ENCODE measurements at places on chromosomes 7 and 10. TPM values are rescaled to one million over a fixed set of nuclear protein-coding genes. Genes with fewer than 3 reads are reported as not detected.

MYOF gene
- 0.81 TPM for total RNA-seq

GRCh38 chr10:48187713-48188485 is 86.6 kb downstream of the FRMPD2 start:
- no peak overlapping the region for H3K4me3 ChIP-seq
- H3K36me3 ChIP-seq, result no peaks in the 10 kb centered on the region

- no peaks in the 10 kb centered on the region for H3K36me3 ChIP-seq
- no peak overlapping the region for H3K4me3 ChIP-seq
- H3K27ac ChIP-seq, result no peak overlapping the region
Observed at GRCh38 chr7:84107259-84107658, 87.3 kb downstream of the SEMA3A start.

- H3K4me3 ChIP-seq, result peak overlapping the region; percentile 72
- no peaks in the 10 kb centered on the region for H3K36me3 ChIP-seq
- peaks cover 28% of the 10 kb centered on the region for H3K27me3 ChIP-seq
Observed at GRCh38 chr7:82443036-82443546, 486 bp downstream of the CACNA2D1 start.

DNA sequence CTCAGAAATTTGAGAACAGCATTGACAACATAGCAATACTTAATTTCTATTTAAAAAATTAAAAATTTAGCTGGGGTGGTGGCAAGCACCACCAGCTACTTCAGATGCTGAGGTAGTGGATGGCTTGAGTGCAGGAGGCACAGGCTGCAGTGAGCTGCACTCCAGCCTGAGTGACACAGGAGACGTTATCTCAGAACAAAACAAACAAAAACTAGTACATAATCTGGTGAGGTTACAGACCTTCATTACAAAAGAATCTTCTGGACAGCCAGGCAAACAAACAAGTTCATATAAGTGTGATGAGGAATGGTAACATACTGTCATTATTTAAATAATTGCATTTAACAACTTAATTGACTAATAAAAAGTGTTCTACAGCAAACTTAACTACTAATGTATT is 77.0 kb upstream of the OIT3 start:
- H3K4me3 ChIP-seq, result no peak overlapping the region
- no peaks in the 10 kb centered on the region for H3K27me3 ChIP-seq
- H3K4me1 ChIP-seq, result peaks cover 10% of the 10 kb centered on the region
- H3K27ac ChIP-seq, result no peak overlapping the region

DNA sequence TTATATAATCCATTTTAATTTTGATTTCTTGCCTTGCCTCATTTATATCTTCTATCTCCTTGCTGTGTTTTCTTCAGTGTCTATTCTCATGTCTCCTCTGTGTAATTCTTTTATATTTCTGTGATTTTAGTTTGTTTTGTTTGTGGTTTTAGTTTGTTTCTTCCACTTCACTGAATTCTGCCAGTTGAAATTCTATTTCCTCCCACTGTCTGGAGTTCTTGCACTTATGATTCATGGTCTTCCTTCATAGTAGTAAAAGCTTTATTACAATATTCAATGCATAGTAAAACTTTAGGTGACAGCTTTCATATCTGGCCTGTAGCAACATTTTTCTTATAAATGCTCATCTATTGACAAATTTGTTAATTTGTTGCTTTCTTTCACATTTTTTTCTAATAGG is 113.3 kb downstream of the MAGI2 start:
- H3K27me3 ChIP-seq, result no peaks in the 10 kb centered on the region
- no peak for DNase-seq
- H3K27ac ChIP-seq, result no peak overlapping the region
- H3K4me3 ChIP-seq, result no peak overlapping the region
- H3K4me1 ChIP-seq, result no peaks in the 10 kb centered on the region

HABP2 gene
- total RNA-seq, result not detected

DNA sequence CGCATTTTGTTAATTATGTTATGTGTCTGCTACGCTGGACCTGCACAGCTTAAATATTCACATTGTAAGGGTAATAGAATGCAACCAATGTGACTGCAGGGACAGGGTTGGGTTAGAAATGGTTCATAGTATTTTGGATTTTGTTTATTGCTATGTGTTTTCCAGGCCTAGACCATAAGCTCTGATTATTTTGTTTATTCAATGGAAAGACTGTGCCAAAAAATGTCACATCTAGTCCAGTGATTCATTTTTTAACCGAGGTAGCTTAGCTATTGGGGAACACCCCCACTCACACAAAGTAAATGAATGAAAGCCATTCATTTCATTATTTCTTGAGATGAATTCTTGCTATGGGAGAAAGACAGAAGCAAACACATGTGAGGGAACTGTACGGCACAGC is 516.5 kb upstream of the ANKRD30A start:
- H3K4me3 ChIP-seq, result no peak overlapping the region
- no peak for DNase-seq
- no peaks in the 10 kb centered on the region for H3K4me1 ChIP-seq
- no peaks in the 10 kb centered on the region for H3K36me3 ChIP-seq
- no peaks in the 10 kb centered on the region for H3K27me3 ChIP-seq
- no peak overlapping the region for H3K27ac ChIP-seq

DNA sequence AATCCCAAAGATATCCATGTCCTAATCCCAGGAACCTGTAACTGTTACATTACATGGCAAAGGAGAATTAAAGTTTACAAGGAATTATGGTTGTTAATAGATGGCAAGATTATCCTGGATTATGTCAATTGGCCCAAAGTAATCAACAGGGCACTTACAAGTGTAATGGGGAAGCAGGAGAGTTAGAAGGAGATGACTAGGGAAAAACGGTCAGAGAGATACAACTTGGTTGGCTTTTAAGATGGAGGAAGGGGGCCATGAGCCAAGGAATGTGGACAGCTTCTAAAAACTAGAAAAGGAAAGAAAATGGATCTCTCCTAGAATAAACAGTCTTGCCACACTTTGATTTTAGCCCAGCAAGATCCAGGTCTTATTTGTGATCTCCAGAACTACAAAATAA is 3.3 kb downstream of the JMJD1C start:
- no peak overlapping the region for H3K4me3 ChIP-seq
- H3K36me3 ChIP-seq, result peaks cover 5% of the 10 kb centered on the region
- H3K27ac ChIP-seq, result no peak overlapping the region
- DNase-seq, result no peak
- peaks cover 12% of the 10 kb centered on the region for H3K4me1 ChIP-seq
- no peaks in the 10 kb centered on the region for H3K27me3 ChIP-seq

PCLO gene
- 0.07 TPM for total RNA-seq

C7orf33 gene
- not detected for total RNA-seq

GRCh38 chr10:137606-138005 is 2.4 kb downstream of the ZMYND11 start:
- H3K27ac ChIP-seq, result no peak overlapping the region
- H3K4me3 ChIP-seq, result peak overlapping the region; percentile 92
- DNase-seq, result no peak

NUTM2D gene
- total RNA-seq, result 1.6 TPM

CHST3 gene
- not detected for total RNA-seq

ZNF22 gene
- 12.1 TPM for total RNA-seq

CYP3A7 gene
- not detected for total RNA-seq

DNA sequence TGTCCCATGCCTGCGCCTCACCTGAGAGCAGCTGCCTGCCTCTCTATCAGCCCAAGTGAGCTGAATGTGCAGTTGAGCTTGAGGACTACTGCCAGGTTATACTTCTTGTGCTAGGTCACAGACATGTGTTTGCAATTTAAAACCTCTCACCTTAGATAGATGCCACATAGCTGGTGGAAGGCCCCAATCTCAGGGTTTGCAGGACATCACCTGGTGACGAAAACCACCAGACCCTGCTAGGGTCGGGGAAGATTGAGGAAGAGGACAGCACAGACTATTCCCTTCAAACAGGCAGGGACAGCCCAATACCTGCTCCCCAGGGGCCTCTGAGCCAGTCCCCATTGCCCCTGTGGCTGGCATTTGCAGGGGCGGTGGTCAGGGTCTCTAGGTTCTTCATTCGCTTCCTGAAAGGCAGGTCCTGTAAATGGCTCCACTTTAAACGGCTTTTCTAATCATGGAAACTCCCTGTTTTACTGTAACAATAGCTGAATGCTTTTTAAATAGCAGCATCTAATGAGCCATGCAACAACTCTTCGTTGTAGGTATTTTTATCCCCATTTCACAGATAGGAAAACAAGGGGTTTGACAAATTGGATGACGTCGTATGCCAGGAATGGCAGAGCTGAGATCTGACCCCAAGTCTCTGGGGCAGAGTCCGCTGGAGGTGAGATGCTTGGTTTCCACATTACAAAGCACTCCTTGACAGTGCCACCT is 80.1 kb downstream of the EMX2 start:
- no peaks in the 10 kb centered on the region for H3K4me1 ChIP-seq
- H3K27ac ChIP-seq, result no peak overlapping the region
- H3K36me3 ChIP-seq, result no peaks in the 10 kb centered on the region
- no peak for DNase-seq
- H3K27me3 ChIP-seq, result peaks cover 48% of the 10 kb centered on the region

MKRN1 gene
- 106 TPM for total RNA-seq

MYOZ1 gene
- total RNA-seq, result not detected

PON1 gene
- total RNA-seq, result not detected

- no peak for DNase-seq
- peaks cover 19% of the 10 kb centered on the region for H3K27me3 ChIP-seq
- no peak overlapping the region for H3K4me3 ChIP-seq
- H3K36me3 ChIP-seq, result no peaks in the 10 kb centered on the region
- peaks cover 2% of the 10 kb centered on the region for H3K4me1 ChIP-seq
Observed at GRCh38 chr7:4169455-4169854, 512.6 kb upstream of the FOXK1 start.

OR2A12 gene
- not detected for total RNA-seq

DNA sequence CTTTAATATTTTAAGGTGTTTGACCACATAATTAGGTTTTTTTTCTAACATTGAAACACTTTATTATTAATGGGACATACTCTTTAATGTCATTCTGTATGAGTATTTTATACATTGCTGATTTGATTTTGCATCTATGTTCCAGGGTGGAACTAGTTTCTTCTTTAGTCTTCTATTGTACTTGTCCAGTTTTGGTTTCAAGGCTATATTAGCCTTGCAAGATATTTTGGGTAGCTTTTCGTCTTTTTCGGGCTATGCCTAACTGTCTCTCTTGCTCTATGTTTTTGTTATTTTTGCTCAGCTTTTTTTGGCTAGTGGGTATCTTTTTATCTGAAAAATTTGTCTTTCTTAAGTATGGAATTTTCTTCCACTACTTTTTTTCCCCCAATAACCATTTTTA is 38.7 kb upstream of the MKX start:
- H3K27ac ChIP-seq, result no peak overlapping the region
- peaks cover 51% of the 10 kb centered on the region for H3K27me3 ChIP-seq
- peaks cover 2% of the 10 kb centered on the region for H3K36me3 ChIP-seq

SLC18A3 gene
- not detected for total RNA-seq

LRRC18 gene
- total RNA-seq, result not detected

DNA sequence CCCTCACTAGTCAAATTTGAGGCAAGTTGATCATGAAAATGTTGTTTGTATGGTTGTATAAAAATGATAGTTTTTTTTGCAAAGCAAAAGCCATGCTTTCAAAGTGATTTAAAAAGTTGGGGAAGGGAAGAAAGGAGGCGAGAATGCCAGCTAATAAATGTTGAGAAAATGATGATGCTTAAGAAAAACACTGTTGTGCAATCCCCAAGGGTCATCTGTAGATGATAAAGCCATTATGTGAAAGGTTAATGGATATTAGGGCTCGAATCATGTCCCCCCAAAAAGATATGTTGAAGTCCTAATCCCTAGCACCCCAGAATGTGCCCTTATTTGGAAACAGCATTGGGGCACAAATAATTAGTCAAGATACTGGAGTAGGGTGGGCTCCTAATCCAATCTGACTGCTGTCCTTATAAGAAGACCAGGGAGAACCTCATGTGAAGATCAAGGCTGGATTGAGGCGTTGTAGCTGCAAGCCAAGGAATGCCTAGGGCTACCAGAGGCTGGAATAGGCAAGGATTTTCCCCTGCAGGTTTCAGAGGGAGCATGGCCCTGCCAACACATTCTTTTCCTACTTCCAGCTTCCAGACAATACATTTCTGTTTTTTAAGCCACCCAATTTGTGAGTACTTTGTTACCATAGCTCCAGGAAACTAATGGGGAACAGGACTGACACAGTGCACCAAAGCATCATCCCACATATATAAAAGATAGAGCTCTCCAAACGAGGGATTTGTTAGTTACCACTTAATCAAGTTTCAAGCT is 35.4 kb upstream of the MKLN1 start:
- no peak overlapping the region for H3K27ac ChIP-seq
- H3K4me1 ChIP-seq, result no peaks in the 10 kb centered on the region
- no peak for DNase-seq
- H3K27me3 ChIP-seq, result peaks cover 8% of the 10 kb centered on the region
- no peaks in the 10 kb centered on the region for H3K36me3 ChIP-seq

GRCh38 chr10:50540069-50540825 is 83.5 kb downstream of the SGMS1 start:
- no peak for DNase-seq
- peaks cover 48% of the 10 kb centered on the region for H3K4me1 ChIP-seq
- H3K4me3 ChIP-seq, result no peak overlapping the region
- H3K27ac ChIP-seq, result peak overlapping the region; percentile 2
- H3K27me3 ChIP-seq, result no peaks in the 10 kb centered on the region

- no peak for DNase-seq
- peaks cover 8% of the 10 kb centered on the region for H3K36me3 ChIP-seq
- H3K4me3 ChIP-seq, result no peak overlapping the region
- H3K27ac ChIP-seq, result peak overlapping the region; percentile 39
- H3K4me1 ChIP-seq, result peaks cover 17% of the 10 kb centered on the region
- H3K27me3 ChIP-seq, result no peaks in the 10 kb centered on the region
Observed at GRCh38 chr10:119677904-119678755, 26.9 kb downstream of the BAG3 start.

RARRES2 gene
- total RNA-seq, result not detected

- no peak for DNase-seq
- H3K4me1 ChIP-seq, result peaks cover 2% of the 10 kb centered on the region
- H3K27ac ChIP-seq, result no peak overlapping the region
- H3K4me3 ChIP-seq, result no peak overlapping the region
Observed at GRCh38 chr10:51112013-51112412, 37.7 kb downstream of the PRKG1 start.

DNA sequence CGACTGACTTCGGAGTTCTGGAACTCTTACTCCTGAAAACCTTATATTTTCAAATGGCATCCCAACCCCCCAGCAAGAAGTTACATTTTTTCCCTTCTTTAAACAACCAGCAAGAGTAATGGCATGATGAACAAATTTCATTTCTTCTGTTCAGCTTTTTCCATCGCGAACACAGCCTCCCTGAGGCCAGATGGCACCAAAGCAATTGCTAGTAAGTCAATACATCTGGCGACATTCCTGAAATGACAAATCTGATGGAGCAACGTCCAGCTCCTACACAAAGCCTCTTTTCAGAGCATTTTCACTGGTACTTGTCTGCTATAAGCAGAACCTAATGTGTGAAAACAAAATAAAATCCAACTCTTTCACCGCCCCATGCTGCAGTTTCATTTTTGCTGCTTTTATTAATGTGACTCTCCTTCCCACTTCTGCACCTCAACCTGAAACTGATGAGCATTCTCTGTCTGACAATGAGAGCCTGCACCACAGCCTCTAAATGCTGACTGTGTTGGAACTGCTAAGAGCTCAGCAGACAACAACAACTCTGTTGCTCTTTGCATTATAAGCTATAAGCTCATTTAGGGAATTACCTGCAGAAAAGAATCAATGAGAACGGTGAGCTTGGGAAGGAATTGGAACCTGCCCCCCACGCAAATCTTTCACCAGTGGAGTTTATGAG is 229.8 kb downstream of the FGFR2 start:
- no peaks in the 10 kb centered on the region for H3K36me3 ChIP-seq
- no peak for DNase-seq
- H3K4me3 ChIP-seq, result no peak overlapping the region
- no peak overlapping the region for H3K27ac ChIP-seq
- H3K4me1 ChIP-seq, result no peaks in the 10 kb centered on the region
